ENCODE measurements at places on chromosomes 1 and 21. TPM values are rescaled to one million over a fixed set of nuclear protein-coding genes. Genes with fewer than 3 reads are reported as not detected.

DNA sequence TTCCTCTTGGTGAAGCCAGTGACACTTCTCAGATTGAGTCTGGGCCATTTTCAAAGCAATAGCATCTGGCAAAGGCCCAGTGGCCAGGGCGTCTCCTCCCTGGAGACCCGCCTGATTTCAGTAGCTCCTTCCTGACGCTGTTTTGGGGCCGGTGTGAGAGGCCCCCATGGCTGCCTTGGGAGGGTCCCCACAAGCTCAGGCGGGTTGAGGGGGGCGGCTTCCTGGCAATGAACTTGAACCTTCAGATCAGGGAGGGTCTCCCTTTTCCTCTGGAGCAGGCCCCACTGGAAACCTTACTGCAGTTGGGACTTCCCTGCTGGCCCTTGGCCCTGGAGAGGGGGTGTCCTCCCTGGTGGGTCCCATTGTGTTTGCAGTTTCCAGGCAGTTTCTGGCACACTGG, 121.2 kb downstream of the CRYAA start:
- DNase-seq = no peak

The HSF2BP gene
- total RNA-seq = 0.59 TPM

- DNase-seq = no peak
These were observed 177.7 kb downstream of the VAV3 start for GRCh38 chr1:107787299-107787698.

DNA sequence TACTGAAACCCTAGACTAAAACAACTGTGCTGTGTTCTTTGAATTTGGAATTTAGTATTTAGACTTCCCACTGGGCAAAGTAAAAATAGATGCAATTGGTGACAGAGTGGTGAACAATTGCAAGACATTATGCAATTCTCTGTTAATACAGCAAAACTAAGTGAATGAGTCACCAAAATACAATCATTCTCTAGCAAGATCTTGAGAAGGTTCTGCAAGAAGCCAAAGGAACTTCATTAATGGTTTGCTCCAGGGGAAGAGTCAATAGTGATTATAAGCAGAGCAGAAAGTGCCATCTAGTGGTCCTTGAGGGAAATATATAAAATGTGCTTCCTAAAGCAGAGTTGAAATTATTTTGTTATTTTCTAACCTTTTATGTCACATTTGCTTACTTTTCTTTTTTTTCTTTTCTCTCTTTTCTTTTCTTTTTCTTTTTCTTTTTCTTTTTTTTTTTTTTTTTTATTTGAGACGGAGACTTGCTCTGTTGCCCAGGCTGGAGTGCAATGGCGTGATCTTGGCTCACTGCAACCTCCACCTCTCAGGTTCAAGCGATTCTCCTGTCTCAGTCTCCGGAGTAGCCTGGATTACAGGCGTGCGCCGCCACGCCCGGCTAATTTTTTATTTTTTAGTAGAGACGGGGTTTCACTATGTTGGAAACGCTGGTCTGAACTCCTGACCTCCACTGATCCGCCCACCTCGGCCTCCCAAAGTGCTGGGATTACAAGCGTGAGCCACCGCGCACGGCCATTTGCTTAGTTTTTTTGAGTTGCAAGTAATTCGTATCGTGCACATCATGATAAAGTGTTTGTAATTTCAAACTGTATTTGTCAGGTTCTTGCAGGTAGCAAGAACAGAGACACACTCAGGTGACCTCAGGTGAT, 99.2 kb downstream of the CTH start:
- DNase-seq = peak; percentile 59

The BMP8B gene
- total RNA-seq = 9.5 TPM

DNA sequence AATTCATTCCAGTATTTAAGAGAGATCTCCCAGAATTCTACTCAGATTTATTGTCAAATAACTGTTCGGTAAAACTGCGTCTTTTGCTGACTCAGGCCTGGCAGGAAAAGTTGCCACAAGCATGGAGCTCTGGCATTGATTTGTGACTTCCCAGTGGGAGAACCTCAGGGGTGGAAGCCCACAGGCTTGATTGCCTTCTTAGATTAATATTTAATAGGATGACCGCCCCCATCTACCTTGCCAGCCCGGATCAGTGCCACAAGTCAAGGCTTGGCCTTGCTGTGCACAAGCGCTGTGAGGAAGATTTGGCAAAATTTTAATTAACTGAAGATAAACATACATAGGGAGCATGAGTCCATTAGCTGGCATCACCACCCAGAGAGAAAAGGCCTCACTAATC, 93.5 kb downstream of the LRIG2 start:
- DNase-seq = no peak

- no peak for DNase-seq
These were observed 23.1 kb upstream of the YRDC start for GRCh38 chr1:37831109-37831508.

The TSTD1 gene
- 116 TPM for total RNA-seq

GRCh38 chr1:193819376-193819775, 633.0 kb upstream of the B3GALT2 start:
- DNase-seq = no peak

DNA sequence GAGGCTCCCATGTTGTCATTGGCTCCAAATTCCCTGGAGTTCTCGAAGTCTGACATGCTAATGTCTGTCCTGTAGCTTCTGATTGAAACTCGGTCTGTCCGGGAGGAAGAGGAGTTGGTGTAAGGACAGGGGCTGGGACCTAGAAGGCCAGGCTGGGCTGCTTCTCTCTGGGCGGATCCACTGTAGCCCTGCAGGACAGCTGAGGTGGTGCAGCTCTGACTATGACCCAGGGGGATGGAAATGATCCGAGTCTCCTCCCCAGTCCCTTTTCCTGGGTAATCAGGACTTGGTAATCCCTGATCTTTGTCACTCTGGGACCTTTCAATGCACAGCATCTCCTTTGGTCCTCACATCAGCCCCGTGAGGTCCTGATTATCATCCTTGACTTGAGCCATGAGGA, 10.0 kb upstream of the FCMR start:
- DNase-seq = no peak

The CADM3 gene
- not detected for total RNA-seq
